ENCODE measurements at places on chromosomes 1 and 21. TPM values are rescaled to one million over a fixed set of nuclear protein-coding genes. Genes with fewer than 3 reads are reported as not detected.

Gene SH2D1B
- total RNA-seq, result 0.10 TPM

Gene TFF1
- total RNA-seq, result not detected

Gene PROK1
- total RNA-seq, result not detected

Gene CLCA4
- not detected for total RNA-seq

Gene NEGR1
- not detected for total RNA-seq

Gene NPHS2
- total RNA-seq, result not detected

Gene LCE3E
- not detected for total RNA-seq

Gene OR2T5
- total RNA-seq, result not detected

Gene BEST4
- total RNA-seq, result 0.47 TPM

Gene CFH
- total RNA-seq, result 0.42 TPM

Gene ANXA9
- not detected for total RNA-seq

Gene TFAP2E
- 0.47 TPM for total RNA-seq

Gene ADAMTSL4
- total RNA-seq, result 1.3 TPM

Gene SYT14
- total RNA-seq, result not detected

Gene PCNX2
- 33.7 TPM for total RNA-seq

Gene SERPINC1
- not detected for total RNA-seq

Gene PRR9
- total RNA-seq, result not detected
